GM04504 (cell line): ENCODE measurements at places on chromosomes 3 and 15.

DNA sequence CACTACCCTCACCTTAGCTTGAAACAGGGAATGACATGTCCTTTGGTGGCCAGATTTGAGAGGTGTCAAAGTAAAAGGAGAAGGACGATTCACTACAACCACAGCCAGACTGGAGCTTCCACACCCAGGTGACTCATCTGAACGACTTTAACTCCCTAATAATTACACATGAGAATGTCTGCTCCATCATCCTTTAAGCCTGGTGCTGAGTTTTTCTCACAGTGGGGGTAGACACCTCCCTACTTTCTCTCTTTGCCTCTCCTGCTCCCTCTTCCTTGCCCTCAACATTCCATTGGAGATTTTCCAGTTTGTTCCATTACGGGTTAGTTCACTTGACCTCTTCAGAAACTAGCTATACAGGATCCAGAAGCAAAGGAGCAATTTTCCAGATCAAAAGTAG, 154.3 kb upstream of the BHLHE40 start:
- peak; percentile 39 for DNase-seq

- DNase-seq: no peak
Observed at GRCh38 chr15:99057697-99058420, 47.0 kb upstream of the SYNM start.

DNA sequence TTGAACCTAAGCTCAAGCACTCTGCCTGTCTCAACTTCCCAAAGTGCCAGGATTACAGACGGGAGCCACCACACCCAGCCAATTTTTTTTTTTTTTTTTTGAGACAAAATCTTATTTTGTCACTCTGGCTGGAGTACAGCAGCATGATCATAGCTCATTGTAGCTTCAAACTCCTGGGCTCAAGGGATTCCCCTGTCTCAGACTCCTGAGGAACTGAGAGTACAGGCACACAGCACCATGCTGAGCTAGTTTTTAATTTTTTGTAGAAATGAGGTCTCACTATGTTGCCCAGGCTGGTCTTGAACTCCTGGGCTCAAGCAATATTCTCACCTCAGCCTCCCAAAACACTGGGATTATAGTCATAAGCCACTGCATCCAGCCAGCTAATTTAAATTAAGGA, 36.8 kb upstream of the SUCLG2 start:
- no peak for DNase-seq

- DNase-seq: no peak
Observed at GRCh38 chr3:161333696-161334095, 37.6 kb downstream of the SPTSSB start.

GRCh38 chr3:8981700-8982099, 18.4 kb upstream of the RAD18 start:
- no peak for DNase-seq

- no peak for DNase-seq
Observed at GRCh38 chr3:82561784-82562183, 800.3 kb upstream of the GBE1 start.

DNA sequence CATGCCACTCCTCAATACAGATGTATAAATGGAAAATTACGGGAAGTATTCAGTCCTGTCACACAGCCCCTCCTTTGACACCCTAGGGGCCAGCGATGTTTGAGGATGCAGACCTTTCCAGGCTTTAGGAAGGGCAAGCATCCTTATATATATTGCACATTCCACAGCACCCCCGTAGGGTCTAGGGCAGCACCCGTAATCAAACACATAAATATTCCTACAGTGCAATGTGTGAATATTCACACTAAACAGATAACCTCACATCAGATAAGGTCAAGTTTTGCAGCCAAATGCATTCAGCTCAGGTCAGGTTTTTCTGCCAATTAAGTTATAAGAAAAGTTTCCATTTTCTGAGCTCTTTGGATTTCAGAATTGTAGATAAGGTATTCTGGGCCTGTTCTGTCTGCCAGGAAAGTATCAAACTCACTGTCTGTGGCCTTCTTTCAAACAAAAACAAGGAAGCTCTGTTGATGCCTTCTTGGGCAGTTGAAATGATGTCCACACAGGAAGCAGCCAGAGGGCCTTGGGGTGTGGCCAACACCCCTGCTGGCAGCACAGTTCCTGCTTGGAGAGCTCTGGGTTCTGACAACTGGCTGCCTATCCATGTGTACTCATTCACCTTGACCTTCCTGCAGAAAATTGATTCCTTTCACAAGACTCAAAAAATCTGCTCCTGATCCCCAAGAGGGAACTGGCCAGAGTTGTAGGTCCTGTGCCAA, 427.0 kb downstream of the NTRK3 start:
- no peak for DNase-seq

GRCh38 chr3:4083225-4084015, 219.7 kb upstream of the SETMAR start:
- DNase-seq: no peak

- DNase-seq: no peak
Observed at GRCh38 chr3:87175732-87176131, 51.4 kb upstream of the CHMP2B start.

DNA sequence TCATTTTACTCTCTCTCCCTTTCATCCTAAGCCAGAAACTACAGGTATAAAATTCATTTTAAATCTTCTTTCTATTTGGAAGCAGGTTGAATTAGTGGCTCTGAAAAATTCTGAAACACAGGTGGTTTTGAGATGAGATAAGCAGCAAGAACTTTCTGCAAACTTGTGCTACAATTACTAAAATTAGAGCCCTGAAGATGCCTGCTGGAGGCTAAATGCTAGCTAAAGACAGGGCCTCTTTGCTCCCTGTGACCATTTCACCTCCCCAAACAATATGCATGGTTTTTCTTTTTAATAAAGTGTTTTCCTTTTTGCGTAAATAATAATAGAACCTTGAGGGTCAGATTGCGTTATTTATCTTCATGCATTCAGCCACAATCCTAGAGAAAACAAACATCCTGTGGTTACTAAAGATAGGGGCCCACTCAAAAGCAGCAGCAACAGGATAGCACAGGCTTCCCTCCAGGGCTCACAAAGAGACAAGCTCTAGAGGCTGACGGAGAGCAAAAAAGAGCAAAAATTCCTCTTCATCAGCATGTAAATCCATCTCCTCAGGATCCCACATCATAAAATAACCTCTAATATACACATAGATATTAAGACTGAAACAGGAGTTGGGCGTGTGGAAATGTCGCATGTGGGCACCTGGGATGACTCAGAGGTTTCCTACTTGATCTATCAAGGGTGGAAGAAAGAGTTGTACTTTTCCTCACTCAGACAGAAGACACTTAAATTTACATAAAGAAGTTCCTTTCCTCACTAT, 26.5 kb upstream of the CP start:
- DNase-seq: no peak

DNA sequence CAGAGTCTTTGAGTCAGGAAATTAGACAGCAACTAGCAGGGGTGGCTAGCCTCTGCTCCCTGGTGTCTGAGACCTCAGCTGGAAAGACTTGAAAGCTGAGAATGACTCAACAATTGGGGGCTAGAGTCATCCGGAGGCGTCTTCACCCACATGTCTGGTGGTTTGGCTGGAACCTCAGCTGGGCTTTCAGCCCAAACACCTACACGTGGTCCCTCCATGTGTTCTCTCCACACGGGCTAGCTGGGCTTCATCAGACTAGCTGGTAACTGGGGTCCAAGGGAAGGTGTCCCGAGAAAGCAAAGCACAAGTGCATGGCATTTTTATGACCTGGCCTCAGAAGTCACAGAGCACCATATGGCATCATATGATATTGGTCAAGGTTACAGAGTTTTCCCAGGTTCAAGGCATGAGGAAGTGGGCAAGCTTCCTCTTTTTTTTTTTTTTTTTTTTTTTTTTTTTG, 19.9 kb upstream of the ABHD2 start:
- DNase-seq: peak; percentile 96

DNA sequence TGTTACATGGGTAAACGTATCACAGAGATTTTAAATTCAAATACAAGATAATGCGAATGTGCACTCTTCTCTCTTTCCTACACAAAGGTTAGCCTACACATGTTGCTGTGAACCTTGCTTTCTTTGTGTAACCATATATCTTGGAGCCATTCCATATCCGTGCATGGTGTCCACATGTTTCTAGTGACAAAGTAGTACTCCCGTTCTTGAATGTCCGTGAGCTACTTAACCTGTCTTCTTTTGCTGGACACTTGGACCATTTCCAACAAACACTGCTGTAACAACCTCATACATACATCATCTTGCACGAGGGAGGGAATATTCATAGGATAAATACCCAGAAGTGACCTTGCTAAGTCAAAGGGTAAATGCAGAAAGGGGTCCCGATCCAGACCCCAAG, 75.0 kb downstream of the STRIT1 start:
- no peak for DNase-seq

- DNase-seq: no peak
Observed at GRCh38 chr3:162525771-162526170, 1029.2 kb downstream of the OTOL1 start.

GRCh38 chr3:177357352-177358090, 160.2 kb upstream of the TBL1XR1 start:
- DNase-seq: no peak

DNA sequence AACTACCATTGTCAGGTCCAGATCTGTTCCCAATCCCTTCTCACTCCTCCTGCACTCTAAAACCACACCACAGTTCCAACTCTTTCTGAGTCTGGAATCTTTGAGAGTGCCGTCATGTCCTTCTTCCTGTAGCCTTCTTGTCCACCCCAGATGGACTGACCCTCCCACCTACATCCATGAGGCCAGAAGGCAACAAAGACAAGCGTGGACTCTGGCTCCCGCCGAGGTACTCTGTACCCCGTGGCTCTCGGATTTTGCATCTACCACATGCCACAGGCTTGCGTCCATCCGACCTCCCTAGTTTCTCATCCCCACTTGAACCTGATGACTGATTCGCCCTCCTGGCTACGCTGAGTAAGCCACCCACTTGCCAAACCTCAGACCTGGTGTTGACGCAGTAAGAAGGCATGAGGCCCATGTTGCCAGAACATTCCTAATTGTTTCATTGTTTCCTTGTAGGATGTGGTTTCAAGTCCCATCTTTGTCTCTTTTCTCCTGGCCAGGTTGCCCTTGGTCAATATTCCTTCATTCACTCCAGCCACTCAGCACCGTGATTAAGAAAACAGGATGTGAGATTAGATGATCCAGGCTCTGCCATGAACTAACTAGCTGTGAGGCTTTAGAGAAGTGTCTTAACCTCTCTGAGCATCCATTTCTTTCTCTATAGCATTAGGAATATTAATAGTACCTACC, 1.1 kb upstream of the ZBTB38 start:
- DNase-seq: peak; percentile 99

DNA sequence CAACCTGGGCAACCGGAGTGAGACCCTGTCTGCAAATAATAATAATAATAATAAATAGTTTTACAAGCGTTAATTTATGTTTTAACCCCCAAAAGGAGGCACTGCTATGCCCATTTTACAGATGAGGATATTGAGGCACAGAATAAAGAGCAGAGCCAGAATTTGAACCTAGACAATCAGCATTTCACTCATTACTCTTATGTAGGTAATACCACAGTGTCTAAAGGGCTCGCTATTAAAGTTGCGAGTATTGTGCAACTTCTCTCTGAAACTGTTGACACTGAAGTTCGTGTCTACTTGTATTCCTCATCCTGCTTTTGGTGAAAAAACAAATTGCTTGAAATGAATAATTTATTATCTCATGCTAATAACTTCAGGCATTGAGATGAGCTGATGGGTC, 2.8 kb downstream of the C2CD4A start:
- DNase-seq: no peak

GRCh38 chr3:176867681-176868663, 329.3 kb downstream of the TBL1XR1 start:
- DNase-seq: no peak

GRCh38 chr15:77826006-77826695, 193.4 kb upstream of the LINGO1 start:
- no peak for DNase-seq

GRCh38 chr15:68488290-68488689, 56.3 kb upstream of the ITGA11 start:
- DNase-seq: no peak

DNA sequence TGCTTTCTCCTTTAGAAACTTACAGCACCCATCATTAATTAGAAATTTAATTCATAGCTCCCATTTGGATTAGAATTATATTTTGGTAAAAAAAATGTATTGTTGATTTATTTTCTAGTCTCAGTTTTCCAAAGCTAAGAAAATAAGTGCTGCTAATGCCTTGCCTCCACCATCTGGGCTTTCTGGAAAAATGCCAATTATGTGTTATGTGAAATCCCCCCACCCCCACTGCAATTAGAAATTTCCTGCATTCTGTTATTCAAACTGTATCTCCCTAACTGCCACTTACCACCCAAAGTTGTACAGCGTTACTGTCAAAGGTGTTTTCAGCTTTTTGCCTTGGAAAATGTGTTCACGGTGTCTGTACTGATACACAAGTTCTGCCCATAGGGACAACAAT, 617.2 kb upstream of the UBE2E2 start:
- DNase-seq: no peak

DNA sequence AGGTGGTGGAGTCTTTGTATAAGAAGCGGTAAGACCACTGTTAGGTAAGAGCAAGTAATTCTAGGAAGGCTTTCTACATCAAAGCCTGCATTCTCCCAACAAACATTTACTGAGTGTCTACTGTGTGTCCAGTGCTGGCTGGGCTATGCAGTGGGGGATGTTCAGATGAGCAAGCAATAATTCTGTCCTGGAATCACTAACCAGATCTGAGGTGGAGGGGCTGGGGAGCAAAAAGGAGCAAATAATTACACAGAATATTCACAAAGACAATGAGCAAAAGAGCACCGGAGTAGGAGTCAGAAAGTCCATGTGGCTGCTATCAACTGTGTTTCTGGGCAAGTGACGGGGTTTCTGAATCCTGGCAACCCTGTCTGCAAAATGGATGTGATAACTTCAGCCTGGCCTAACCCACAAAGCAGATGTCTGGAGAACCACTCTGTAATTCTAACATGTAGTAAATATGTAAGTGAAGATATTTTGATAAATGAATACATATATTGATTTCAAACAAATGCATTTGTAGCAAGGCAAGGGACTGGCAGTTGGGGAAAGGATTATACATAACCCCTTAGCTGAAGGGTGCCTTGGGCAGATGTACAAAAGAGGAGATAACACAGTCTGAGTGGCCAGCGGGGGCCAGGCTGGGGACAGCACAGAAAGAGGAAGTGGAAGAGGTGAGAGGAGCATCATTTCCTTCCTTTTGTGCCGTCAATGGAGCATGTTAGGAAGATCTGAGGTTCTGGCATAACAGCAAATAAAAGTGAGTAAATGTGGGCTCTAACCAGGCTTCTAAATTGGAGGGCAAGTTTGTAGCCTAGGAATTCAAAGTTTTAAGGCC, 28.8 kb downstream of the CYP8B1 start:
- DNase-seq: no peak

DNA sequence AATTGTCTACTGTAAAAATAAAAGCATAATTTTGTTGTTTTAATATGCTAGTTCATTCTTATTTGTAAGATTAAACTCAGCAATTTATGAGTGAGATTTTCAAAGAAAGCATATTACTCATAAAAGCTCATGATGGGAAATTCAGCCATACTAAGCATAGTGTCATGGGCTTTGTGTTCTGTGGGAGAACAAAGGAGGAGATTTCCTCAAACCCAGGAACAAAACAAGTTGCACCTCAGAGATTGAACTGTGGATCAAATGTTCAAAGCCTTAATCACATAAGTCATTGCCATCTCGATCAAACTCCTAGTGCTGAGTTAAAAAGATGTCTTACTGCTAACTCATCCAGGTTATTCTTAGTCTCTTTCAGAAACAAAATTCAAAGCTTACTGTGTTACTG, 85.6 kb upstream of the PDZRN3 start:
- no peak for DNase-seq
